CD4-positive, alpha-beta memory T cell (primary cell): ENCODE measurements at places on chromosomes 4 and X. TPM values are rescaled to one million over a fixed set of nuclear protein-coding genes. Genes with fewer than 3 reads are reported as not detected.

The PABPC1L2B gene
- total RNA-seq, result not detected

The IL1RAPL2 gene
- total RNA-seq, result not detected

The F9 gene
- not detected for total RNA-seq

The KIT gene
- 2.4 TPM for total RNA-seq

The ARHGAP24 gene
- not detected for total RNA-seq

The TRIM2 gene
- total RNA-seq, result 11.9 TPM

GRCh38 chr4:141406237-141406636, 185.5 kb downstream of the ZNF330 start:
- H3K4me3 ChIP-seq, result no peak overlapping the region
- DNase-seq, result no peak
- no peaks in the 10 kb centered on the region for H3K4me1 ChIP-seq
- no peaks in the 10 kb centered on the region for H3K36me3 ChIP-seq

DNA sequence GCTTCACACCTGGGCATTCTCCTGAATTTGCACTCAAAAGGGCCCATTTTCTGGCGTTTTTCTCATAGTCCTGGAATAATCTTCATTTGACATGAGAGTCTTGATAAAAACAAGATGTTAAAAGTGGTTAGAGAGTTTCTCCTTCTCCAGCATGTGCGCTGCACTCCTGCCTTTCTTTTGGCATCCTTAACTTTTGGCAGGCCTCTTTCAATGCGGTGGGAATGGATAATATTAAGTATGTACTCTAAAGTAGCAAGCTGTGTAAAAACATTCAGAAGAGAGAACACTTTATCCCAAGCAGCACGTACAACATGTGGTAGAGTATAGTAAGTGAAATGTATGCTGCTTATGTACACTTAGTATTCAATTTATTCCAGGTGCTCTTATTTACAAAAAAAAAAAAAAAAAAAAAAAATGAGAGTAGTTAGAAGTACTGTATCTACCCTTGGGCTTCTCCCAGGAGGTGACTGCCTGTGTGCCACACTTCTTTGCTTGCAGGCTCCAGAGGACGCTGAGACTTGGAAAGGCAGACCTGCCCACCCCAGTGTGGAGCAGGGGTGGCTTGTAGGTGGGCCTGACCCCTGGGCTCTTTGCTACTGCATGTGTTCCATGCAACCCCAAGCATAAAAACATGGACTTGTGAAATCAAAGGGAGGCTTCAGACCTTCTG, 3.9 kb downstream of the FGF2 start:
- peaks cover 15% of the 10 kb centered on the region for H3K4me1 ChIP-seq
- no peaks in the 10 kb centered on the region for H3K36me3 ChIP-seq
- DNase-seq, result no peak
- no peak overlapping the region for H3K27ac ChIP-seq
- peaks cover 26% of the 10 kb centered on the region for H3K27me3 ChIP-seq

The GALNTL6 gene
- not detected for total RNA-seq

DNA sequence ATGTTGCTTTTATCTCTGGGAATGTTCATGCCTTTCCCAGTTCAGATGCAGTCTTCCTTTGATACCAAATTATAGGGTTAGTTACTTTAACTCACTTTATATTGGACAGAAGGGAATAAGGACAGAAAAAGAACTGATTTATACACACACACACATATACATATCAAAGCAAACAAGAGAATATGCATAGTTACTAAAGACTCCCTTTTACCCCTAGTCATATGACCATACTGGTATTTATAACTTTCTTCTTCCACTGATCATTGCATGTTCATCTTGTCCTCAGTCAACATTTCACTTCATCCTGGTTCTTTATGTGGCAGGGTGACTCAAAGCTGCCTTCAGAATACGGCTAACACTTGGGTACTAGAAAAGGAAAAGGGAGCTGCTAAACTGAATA, 120.4 kb downstream of the PARM1 start:
- no peak overlapping the region for H3K4me3 ChIP-seq
- DNase-seq, result no peak
